HepG2 (cell line): ENCODE measurements at places on chromosomes 2 and 18. TPM values are rescaled to one million over a fixed set of nuclear protein-coding genes. Genes with fewer than 3 reads are reported as not detected.

- no peak for DNase-seq
These were observed 38.3 kb downstream of the GCA start for GRCh38 chr2:162382278-162382677.

DNA sequence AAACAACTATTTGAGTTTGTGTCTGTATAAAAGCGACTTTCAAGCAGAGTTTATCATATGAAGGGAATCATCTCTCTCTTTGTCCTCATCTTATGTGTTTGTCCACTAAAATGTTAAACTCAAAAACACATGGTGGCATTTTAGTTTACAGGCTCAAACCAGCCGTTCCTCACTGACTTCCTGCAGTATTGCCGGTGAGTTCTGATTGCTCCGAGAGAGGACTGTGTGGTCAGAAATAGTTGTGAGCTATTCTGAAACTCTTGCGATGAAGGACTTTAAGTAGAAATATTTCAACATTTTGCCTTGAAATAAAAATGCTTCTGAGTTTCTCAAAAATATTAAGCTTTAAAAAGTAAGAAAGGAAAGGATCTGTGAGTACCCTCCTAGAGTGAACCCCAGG is 163.2 kb upstream of the CAVIN2 start:
- no peak for DNase-seq

REG3A gene
- polyA plus RNA-seq: 0.13 TPM in 1 of 2 replicates, not detected in the other

GRCh38 chr18:62763101-62763521 is 47.8 kb downstream of the PHLPP1 start:
- DNase-seq: no peak

- DNase-seq: no peak
These were observed 30.8 kb upstream of the EML4 start for GRCh38 chr2:42138163-42139015.

DNA sequence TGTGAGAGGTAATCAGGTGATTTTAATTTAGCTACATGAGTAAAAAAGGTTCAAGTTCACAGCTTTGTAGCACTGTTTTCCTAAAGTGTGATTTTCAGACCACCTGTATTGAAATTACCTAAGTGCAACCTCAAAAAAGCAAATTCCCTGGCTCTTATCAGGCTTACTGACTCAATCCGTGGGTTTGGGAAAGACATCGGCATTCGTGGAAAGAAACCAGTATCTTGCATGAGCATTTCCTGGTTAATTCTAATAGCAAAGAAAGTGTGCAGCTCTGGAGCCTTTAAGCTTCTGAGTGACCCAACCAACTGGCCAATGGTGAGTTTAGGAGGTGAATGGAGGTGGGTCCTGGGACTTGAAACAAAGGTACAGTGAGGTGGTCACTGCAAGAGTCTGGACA is 300.9 kb downstream of the NBAS start:
- DNase-seq: no peak

CACNB4 gene
- 3.9 and 5.1 TPM in 2 replicates for polyA plus RNA-seq

DNA sequence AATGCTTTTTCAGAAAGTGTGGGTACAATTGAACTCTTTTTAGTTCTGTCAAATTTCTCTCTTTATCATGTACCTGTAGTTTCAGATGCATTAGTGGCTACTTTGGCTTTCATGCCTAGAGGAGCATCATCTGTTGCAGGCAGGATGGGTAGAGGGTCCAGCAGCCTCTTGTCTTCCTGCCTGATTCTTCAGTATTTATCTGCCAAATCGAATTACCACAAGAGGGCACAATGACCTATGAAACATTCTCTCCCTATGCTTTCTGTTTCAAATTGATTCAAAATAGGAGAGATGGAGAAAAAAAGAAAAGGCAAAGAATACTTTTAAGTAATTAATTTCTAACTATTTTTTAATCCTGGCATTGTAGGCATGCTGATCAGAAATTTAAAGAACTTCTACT is 477.2 kb downstream of the TRIB2 start:
- DNase-seq: peak; percentile 14

DNA sequence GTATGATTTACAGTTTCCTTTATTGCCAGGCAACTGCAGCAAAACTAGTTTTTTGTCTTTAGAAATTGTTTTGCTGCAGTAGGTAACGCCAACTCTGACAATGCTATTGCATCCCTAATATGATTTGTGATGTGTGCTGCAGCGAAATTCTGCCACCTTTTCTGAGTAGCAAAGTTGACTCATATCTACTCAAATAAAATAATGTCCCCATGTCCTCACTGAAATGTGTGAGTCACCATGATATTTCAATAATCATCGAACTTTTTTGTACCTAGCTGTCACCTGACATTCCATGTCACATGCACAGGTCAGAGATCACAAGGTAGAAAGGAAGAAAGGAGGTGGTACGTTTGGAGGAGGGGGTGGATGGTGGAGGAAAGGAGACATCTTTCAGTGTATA is 205.0 kb downstream of the RAD51AP2 start:
- DNase-seq: no peak

PRSS56 gene
- not detected in 2 replicates for polyA plus RNA-seq

GRCh38 chr18:48000701-48001100 is 70.2 kb upstream of the SMAD2 start:
- DNase-seq: no peak

CD207 gene
- polyA plus RNA-seq: 0.13 and 0.15 TPM in 2 replicates

DNA sequence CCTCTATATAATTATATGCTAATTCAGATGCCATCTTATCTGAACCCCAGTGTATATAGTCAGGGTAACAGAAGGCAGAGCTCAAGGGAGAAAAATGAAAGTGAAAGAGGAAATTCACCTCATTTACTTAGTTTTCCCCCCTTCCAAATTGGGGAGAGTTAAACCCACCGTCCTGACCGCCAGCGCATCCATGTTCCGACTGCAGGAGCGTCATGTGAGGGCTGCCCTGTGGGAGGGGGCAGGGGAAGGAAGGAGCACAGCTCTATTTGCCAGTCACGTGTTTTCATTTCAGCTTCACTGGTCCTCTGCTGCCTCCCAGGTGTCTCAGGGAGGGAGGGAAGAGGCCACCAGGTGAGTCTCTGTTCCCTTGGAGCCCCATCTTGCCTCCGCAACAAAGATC is 13.2 kb downstream of the CNNM4 start:
- no peak for DNase-seq

GRCh38 chr2:182103526-182103925 is 117.9 kb downstream of the PPP1R1C start:
- no peak for DNase-seq

DNA sequence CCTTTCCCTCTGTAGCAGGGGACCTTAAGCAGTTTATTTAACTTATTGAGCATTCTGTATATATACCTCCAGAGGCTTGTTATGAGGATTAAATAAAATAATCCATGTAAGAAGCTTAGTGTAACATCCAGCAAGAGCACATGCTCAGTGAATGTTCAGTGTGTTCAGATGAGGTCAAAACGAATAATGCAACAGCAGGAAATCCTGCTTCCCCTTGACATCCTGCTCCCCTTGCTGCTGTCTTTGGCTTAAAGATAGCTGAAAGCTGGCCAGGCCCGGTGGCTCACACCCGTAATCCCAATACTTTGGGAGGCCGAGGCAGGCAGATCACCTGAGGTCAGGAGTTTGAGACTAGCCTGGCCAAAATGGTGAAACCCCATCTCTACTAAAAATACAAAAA is 68.7 kb downstream of the COL4A4 start:
- DNase-seq: no peak

GRCh38 chr2:28047681-28048080 is 157.2 kb downstream of the BABAM2 start:
- DNase-seq: no peak

ZSWIM2 gene
- not detected in 2 replicates for polyA plus RNA-seq

- no peak for DNase-seq
These were observed 75.5 kb upstream of the SPTBN1 start for GRCh38 chr2:54380670-54381069.

GRCh38 chr18:44920441-44920840 is 239.8 kb downstream of the SETBP1 start:
- DNase-seq: no peak

POTEI gene
- polyA plus RNA-seq: 0.29 and 0.33 TPM in 2 replicates

GRCh38 chr2:184920451-184920965 is 322.2 kb downstream of the ZNF804A start:
- no peak for DNase-seq

NEUROD1 gene
- polyA plus RNA-seq: not detected in 2 replicates

CYRIA gene
- polyA plus RNA-seq: 0.09 TPM in 1 of 2 replicates, not detected in the other

DNA sequence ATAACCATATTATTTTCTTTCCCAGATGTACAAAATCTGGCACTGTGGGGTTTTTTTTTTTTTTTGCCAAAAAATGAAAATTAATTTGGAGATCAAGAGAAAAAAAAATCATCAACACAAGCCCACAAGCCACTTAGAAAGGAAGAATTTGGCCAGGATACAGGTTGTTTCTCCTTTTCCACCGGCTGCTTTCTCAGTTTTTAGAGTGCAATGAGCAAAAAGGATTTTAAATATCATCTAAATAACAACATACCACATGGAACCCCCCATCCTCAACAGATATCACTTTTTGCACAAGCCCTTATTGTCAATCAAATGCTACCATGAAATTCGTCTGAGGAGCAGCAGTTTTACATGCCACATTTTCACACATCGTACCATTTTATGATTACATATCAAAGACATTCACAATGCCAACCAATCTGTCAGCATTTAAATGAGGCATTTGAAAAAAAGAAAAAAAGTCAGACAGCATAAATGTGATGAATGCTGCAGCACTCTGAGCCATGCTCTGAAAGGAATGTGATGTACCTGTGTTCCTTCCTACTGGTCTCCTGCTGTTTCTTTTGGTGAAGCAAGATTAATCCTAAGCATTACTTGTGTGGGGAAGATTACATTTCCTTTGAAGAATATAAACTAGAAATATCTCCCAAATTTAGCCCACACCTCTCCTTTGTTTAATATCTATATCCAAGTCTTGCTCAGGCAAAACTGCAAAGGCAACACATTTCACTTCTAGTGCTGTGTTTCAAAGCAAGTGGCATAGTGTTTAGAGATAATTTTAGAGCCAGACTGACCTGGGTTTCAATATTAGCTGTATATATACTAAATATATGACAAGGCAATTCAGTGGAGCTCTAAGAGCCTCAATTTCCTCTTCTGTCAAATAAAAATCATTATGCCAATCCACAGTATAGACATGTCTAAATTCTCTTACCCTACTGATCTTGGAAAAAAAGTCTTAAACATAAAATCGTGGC is 391.3 kb downstream of the CMPK2 start:
- DNase-seq: no peak
